Hematopoietic multipotent progenitor cell treated with erythropoietin and hydrocortisone succinate and interleukin-3 and kit ligand, for 15 days (in vitro differentiated cells): ENCODE measurements at places on chromosomes 4 and X.

GRCh38 chrX:29671421-29671820, 543.9 kb upstream of the MAGEB2 start:
- DNase-seq = no peak

GRCh38 chrX:154470434-154470833, 8.6 kb downstream of the LAGE3 start:
- DNase-seq = no peak

DNA sequence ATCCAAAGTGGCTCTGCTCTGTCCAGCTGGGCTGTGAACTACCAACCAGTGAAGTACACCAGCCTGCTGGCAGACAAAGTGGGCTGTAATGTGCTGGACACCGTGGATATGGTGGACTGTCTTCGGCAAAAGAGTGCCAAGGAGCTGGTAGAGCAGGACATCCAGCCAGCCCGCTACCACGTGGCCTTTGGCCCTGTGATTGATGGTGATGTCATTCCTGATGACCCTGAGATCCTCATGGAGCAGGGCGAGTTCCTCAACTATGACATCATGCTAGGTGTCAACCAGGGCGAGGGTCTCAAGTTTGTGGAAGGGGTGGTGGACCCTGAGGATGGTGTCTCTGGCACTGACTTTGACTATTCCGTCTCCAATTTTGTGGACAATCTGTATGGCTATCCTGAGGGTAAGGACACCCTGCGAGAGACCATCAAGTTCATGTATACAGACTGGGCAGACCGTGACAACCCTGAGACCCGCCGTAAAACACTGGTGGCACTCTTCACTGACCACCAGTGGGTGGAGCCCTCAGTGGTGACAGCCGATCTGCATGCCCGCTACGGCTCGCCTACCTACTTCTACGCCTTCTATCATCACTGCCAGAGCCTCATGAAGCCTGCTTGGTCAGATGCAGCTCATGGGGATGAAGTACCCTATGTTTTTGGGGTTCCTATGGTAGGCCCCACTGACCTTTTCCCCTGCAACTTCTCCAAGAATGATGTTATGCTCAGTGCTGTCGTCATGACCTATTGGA, 22.6 kb downstream of the NLGN3 start:
- DNase-seq = no peak

GRCh38 chr4:76546759-76547742, 112.0 kb downstream of the SHROOM3 start:
- no peak for DNase-seq

GRCh38 chrX:153928846-153929245, 2.8 kb upstream of the ARHGAP4 start:
- DNase-seq = no peak

DNA sequence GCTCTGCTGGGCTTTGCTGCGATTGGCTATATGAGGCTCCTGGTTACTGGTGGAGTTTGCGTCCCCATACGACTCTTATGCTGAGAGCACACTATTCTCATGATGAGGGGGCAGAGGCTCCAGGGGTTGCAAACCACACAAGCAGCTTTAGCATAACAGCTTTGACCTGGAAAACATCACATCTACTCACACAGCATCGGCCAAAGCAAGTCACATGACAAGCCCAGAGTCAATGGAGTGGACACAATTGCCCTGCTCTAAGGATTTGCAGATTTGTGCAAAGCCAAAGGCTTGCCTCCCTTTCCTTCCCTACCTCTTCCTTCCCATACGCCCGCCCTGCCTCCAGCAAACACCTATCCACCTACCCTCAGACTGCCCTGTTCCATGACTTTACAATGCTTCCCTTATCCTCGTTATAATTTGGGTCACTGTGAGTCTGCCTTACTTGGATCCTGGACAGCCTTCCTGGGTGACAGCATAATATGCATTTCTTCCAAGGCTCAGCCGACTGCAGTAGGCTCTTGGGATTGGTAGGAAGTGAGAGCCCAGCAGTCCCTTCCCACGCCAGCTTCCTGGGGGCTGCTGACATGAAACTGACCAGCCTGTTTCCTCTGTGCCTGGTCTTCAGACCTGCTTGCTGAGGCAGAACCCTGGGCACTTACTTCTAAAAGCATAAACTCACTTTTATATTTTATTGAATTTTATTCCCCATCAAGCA, 208.2 kb upstream of the PSAPL1 start:
- DNase-seq = no peak

GRCh38 chrX:15418041-15418706, 34.0 kb upstream of the VEGFD start:
- DNase-seq = no peak

- no peak for DNase-seq
These were observed 7.6 kb upstream of the AMELX start for GRCh38 chrX:11285651-11286050.

GRCh38 chr4:128510850-128511249, 223.2 kb upstream of the PGRMC2 start:
- DNase-seq = no peak

DNA sequence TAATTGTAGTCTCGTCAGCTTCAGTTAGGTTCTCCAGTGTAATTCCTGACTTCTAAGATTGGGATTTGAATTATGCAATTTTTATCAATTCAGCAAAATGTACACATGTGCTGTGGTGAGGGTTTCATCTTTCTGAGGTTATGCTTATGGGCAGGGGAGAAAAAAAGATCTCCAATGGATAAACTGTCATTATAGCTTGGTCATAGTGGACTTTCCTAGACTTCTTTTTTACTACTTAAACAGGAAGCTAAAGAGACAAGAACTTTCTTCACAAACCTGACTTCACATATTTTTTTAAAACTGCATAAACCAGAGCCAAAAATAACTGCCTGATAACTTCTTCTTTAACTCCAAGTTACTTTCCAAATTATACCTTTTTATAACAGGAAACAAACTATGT, 21.7 kb upstream of the SPP1 start:
- no peak for DNase-seq

- DNase-seq = no peak
These were observed 69.8 kb downstream of the PTTG2 start for GRCh38 chr4:38030023-38030422.

DNA sequence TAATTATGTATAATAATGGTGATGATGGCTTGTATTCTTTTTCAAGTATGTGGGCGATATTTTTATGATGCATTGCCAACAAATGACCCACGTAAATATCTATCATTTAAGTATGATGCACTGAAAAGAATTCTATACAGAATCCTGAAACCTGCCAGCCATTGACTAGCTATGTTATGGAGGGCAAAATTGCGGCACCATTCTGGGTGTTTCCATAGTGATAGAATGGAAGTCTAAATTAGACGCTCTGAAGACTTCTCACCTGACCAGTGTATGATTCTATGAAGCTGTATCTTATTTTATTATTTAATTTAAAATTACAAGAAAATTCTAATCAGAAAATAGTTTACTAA, 677 bp upstream of the CENPC start:
- DNase-seq = no peak

DNA sequence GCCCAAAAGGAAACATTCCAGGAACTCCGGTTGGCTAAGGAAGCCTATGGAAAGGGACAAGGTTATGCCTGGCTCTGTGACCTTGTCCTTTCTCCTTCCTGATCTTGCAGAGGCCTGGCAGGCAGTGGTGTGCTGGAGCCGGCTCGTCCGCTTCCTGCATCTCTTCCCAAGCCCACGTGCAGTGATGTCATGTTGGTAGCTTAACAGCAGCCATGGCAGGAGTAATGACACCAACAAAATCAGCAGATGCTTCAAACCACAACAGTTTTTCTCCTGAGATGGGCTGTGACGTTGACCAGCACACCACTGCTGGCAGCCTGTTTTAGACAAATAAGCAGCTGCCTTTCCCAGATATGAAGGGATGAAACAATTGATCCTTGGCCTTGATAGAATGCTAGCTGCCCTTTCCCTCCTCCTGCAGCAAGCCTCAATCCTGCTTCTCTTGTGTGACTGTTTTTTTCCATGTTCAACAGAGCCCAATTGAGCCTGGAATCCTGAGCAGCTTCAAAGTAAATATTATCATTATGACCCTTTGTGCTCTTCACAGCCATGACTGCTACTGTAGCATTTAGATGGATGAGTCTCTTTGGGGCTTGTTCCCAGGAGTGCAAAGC, 23.4 kb downstream of the SEPTIN6 start:
- no peak for DNase-seq

GRCh38 chr4:21884615-21885014, 64.0 kb downstream of the KCNIP4 start:
- DNase-seq = no peak

- DNase-seq = no peak
These were observed 110.2 kb downstream of the CPZ start for GRCh38 chr4:8702516-8703400.

DNA sequence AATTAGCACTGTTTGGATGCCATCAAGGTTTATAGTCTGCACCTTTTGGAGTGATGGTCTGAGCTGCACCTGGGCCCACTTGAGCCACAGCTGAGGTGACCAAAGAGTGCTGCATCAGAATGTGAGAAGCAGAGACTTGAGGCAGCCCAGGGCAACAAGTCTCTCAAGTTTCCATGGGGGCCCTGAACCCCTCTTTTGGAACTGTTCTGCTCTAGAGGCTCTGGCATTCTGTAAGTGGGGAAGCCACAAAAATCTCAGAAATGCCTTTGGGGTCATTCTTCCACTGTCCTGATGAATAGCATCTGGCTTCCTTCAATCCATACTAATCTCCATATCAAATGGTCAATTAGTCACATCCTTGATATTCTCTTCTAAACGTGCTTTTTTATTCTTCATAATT, 298.4 kb upstream of the MAOA start:
- DNase-seq = no peak

GRCh38 chrX:20412871-20413486, 146.3 kb upstream of the RPS6KA3 start:
- no peak for DNase-seq

DNA sequence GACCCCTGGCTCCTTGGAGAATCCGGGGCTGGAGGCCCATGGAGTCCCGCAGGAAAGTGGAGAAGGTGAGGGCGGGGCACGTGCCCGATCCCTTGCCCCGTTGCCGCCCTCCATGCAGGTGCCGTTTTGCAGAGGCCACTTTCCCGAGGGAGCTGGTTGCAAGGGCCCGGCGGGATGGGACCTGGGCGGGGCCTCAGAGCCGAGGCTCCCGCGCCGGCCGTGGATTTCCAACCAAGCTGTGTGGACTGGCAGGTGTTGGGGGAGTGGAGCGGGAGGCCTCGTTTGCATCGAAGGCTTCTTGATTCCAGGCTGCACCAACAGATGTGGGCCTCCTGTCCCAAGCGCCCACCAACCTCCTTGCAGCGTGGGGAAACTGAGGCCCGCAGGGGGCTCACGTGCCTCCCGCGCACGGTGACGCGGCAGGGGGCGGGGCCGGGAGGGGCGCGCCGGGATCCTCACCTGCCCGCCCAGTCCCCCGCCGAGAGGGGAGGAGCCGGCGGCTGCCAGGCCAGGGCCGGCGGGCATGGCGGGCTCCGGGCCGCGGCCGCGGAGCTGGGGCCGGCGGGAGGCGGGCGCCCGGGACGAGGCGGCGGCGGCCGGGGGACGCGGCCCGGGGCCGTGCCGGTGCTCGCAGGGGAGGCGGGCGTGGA, 24.9 kb downstream of the SH3BP2 start:
- no peak for DNase-seq

- DNase-seq = no peak
These were observed 35.2 kb upstream of the GRIA2 start for GRCh38 chr4:157185363-157185762.

DNA sequence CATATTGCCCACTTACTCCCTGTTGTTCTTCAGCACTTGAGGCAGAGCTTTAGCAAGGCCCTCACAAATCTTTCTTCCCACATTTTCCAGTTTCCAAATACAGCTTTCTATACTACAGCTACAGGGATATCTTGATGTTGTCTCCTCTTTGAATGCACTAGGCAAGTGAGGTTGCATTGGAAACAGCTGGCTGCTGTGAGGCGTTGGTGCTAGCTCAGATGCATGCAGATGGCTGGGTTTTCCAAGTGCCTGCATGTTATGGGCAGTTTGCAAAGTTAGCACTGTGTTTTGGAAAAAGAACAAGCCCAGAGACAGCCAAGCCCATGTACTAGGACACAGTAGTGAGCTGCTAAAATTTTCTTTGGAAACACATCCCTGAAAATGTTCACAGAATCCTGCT, 315.1 kb upstream of the RASGEF1B start:
- peak; percentile 18 for DNase-seq

- DNase-seq = no peak
These were observed 362.2 kb upstream of the POU3F4 start for GRCh38 chrX:83145876-83146275.

DNA sequence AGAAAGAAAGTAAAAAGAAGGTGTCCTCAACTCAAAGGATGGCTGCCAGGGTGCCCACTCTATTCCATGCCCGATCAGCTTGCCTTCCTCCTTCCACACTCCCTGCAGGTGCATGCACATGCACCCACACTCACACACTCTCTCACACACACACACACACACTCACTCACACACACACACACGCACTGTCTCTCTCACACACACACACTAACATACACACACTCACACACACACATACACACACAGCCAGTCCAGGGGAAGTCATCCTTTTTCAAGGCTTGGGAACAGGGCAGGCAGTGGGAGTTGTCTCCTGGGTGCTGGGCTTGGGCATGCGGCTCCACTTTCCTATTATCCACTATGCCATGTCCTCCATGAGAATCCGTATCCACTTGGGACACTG, 50.4 kb downstream of the CRMP1 start:
- no peak for DNase-seq
